ENCODE measurements at places on chromosomes 11 and 22. TPM values are rescaled to one million over a fixed set of nuclear protein-coding genes. Genes with fewer than 3 reads are reported as not detected.

The HORMAD2 gene
- total RNA-seq = 1.6 TPM

The OR8D1 gene
- total RNA-seq = not detected

The OR4S1 gene
- not detected for total RNA-seq

The TSPAN32 gene
- 0.74 TPM for total RNA-seq

The CCDC81 gene
- total RNA-seq = 0.12 TPM

The PGR gene
- total RNA-seq = 0.19 TPM

The ENTHD1 gene
- not detected for total RNA-seq

The CST6 gene
- total RNA-seq = not detected

The MRGPRX3 gene
- total RNA-seq = not detected

The IGLL1 gene
- not detected for total RNA-seq

The EFCAB6 gene
- 1.5 TPM for total RNA-seq

The PHOX2A gene
- not detected for total RNA-seq
